ENCODE measurements at places on chromosomes 4 and X.

DNA sequence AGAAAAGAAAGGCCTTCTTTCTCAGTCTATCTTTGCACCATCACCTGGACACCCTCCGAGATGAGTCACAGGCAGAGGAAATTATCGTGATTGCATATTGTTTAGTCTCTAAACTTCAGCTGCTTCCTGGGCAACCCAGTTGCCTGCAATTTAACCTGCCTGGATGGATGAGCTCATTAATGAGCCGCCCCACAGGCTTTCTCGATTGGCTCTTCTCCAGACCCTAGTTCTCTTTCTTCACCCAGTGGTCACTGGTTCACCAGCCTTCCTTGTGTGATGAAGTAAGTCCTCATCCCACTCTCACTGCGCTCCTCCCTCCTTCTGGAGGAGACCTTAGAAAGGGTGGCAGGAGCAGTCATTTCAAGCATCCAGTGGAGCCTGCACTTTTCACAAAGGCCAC is 94.4 kb downstream of the SOWAHB start:
- peak; percentile 82 for DNase-seq

DNA sequence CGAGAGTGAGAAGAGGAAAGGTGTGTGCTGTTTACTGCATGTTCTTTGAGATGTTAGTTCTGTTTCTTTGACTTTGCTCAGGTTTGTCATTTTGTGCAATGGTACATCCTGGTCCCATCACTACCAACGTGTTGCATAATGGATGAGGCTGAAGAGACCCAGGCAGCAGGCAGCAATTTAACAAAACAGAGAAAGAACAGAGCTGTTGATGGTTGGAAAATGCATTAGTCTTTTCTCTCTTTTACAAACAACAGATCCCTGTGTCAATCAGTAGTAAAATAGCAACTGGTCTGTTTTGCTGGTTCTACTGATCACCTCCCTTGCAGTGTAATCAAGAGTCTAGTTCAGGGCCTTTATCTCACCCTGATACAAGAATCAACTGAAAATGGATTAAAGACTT is 64.8 kb upstream of the LIMCH1 start:
- no peak for DNase-seq

DNA sequence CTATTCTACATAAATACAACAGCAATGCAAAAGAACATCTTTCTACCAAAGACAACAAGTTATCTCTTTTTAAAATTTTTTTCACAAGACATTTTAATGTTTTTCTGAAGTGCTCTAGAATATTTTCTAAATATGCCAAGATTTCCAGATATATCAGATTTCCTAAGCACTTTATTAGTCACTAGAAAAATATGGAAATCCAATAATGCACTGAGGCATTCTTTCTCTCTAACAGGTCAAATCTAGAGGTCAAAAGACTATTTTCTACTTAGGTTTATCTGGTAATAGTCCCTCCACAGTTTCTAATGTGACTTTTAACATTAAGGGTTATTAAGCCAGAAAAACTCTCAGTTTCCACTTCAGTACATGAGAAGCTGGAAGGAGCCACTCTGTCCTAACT is 1041.2 kb upstream of the INTU start:
- DNase-seq, result no peak

DNA sequence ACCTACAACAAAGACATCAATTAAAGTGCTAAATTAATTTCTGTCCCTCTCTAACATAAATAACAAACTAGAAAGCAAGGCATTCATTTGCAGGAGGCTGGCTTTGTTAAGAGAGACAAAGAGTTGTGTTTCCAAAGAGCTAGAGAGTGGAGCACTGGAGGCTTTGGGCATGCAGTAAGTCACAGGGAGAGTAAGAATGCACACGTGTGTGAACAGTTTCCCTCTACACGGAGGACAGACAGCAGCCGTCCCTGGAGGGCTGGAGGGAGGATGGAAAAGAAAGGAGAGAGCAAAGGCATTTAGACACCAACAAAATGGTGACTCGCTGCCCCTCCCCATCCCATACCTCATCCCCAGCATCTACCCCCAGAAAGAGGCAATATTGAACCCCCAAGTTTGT is 20.4 kb upstream of the DCHS2 start:
- no peak for DNase-seq

DNA sequence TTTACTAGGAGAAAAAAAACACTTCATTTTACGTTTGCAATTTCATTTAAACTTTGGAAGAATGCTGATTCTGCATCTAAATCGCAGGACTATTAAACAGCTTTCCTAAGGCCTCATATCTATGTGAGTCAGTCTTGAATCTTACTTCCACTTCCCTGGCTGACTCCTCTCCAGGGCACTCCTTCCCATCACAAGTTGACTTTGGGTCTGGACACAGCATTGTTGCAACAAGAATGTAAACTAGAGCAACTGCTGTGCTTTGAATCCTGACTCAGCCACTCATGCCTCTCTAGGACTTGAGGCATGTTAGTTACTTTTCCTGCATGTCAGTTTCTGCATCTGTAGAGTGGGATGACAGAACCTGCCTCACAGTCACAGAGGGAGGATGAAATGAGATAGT is 413.8 kb downstream of the FAT4 start:
- DNase-seq, result peak; percentile 98

DNA sequence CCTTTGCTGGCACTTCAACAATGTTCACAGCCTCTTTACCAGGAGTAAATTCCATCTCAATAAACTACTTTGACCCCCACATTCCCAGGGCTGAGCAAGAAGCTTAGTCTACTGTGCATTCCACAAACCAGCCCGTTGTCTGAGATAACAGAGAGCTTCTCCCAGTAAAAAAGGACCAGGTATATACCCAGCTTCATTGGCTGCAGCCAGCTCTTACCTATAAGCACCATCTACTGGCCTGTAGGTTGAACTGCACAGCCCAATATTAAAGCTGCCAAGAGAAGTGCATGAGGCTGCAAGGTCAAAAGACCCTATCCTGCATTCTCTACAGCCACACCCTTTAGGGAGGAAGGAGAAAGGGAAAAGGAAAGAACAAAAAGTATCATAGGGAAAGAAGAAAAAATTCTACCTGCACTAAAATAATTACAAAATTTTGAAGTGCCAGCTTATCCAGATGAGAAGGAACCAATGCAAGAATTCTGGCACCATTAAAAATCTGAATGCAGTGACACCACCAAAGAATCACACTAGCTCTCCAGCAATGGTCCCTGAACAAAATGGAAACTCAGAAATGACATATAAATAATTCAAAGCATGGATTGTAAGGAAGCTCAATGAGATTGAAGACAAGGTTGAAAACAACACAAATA is 45.7 kb upstream of the INTU start:
- DNase-seq, result peak; percentile 53
